ENCODE measurements at places on chromosomes 12 and 14.

GRCh38 chr14:22536853-22537338, 52.1 kb downstream of the DAD1 start:
- DNase-seq, result peak; percentile 95

DNA sequence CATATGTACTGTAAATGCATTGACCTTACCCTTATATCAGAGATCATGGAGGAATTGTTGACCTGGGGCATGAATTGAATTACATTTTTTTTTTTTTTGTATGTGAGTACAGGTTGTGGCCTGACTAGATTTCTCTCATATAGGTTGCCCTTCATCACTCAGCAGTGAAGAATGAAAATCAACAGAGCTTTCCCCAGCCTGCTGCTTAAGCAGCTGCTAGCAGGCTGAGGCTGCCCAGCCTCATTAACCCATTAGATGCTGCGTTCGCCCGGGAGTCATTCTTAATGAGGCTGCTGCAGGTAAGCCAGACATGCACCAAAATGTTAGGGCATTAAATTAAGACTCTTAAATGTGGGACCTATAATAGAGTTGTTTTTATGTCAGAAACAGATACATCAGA, 236.0 kb downstream of the ETNK1 start:
- DNase-seq, result no peak

DNA sequence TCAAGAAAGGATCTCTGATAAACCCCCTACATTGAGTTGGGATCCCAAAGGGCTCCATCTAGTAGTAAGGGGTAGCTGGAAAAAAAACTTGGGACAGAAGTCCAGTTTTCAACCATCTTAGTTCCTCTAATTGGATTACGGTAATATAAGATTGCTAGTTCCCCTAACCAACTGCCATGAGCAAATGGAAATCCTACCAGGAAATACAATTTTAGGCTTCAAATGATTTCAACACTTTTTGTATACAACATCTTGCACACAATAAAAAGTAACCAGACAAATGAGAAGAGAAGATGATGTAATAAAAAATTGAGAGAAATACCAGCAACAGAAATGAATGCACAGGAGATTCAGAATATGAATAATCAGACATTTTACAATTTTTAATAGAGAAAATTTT, 73.0 kb downstream of the TSHR start:
- DNase-seq, result no peak

DNA sequence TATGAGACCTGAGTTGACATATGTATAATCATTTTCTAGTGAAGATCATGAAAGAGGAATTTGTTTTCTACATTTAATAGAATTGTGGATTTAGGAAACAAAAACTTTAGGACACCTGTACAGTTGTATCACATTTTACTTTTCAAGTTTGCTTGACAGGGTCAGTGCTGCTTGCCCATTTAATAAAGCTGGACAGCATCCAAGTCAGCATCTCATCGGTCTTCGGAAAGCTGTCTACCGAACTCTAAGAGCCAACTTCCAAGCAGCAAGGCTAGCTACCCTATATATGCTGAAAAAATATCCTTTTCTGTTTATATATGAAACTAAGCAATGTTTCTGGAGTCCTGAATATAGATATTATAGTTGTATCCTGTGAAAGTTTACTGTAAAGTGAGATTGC, 52.3 kb downstream of the VEZT start:
- DNase-seq, result no peak

GRCh38 chr12:77816196-77816595, 14.5 kb upstream of the NAV3 start:
- no peak for DNase-seq

GRCh38 chr12:73308747-73309146, 1036.6 kb downstream of the TRHDE start:
- no peak for DNase-seq

- DNase-seq, result no peak
Measured at GRCh38 chr14:81095539-81095938, 125.2 kb downstream of the GTF2A1 start.

DNA sequence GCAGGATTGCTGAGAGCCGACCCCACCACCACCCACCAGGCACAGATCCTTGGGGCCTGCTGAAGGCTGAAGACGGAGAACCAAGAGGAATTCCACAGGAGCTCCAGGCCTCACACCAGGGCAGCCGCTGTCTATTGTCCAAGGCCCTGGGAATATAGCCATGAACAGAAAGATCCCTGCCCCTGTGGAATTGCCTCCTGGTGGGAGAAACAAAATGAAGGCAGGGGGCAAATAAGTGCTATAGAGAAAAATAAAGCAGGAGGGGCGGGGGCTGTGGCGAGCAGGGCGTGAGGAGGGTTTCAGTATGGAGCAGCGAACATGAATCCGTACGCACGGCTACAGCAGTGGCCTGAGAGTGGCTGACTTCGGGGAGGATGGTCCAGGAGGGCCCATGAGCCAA, 96.1 kb downstream of the EML1 start:
- DNase-seq, result no peak

DNA sequence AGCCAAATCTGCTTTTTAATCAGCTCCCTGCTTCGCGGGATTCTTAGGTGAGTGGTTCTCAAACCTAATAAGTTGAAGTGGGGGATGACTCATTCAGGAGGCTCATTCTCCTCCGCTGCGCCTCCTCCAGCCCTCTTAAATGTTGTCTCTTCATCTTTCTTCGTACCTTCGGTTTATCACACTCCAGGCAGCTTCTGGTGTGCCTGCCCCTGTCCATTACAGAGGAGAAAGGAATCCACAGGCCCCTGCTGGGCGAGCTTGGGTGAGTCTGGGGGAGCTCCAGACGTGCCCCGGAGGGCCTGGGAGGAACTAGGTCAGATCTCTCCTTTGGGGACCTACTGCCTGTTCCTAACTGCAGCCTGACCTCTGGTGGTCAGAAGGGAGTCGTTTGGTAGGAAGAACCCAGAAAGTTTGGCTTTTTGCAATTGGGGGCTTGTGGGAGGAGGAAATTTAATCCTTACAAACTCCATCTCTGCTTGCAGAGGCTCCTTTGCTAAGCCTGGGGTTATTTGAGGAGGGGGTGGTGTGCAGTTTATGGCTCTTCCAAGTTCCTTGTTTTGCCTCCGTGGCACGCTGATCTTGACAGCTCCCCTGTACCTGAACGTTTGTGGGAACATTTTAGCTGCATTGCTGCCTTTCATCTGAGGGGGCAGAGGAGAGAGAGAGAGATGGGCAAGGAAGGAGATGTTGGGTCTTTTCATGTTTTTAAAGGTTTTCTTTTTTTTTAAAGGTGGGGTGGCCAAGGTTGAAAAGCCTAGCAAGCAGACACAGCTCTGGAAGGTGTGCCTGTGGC, 84.1 kb upstream of the GNG2 start:
- DNase-seq, result peak; percentile 36

GRCh38 chr14:50964683-50965390, 20.6 kb upstream of the PYGL start:
- DNase-seq, result no peak

DNA sequence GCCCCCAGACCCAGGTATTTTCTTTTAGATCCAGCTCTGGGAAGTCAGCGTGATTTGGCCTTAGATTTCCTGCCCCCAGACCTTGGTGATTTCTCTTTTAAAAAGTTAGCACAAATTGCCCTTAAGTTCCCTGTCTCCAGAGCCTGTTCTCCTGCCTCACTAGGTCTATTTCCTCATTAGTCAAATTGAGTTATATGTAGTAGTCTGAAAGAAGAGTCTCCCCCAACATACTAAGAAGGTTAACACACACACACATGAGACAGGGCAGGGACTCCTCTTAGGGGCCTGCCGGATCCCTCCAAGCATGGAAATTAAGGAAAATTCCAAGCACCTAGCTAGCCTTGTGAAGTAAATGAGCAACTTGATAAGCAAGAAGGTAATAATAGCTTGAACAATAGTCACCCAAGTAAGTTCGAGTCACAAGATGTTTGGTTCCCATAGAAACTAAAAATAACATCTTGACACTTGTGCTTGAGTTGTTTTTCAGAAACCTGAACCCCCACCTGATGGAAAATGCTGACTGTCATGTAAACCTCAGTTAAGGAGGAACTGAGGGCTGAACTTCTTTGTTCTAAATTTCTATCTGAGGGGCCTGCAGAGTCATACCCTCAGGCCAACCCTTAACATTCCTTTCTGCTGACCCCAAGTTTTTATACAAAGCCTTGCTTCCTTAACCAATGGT, 51.6 kb downstream of the CAND1 start:
- DNase-seq, result no peak

DNA sequence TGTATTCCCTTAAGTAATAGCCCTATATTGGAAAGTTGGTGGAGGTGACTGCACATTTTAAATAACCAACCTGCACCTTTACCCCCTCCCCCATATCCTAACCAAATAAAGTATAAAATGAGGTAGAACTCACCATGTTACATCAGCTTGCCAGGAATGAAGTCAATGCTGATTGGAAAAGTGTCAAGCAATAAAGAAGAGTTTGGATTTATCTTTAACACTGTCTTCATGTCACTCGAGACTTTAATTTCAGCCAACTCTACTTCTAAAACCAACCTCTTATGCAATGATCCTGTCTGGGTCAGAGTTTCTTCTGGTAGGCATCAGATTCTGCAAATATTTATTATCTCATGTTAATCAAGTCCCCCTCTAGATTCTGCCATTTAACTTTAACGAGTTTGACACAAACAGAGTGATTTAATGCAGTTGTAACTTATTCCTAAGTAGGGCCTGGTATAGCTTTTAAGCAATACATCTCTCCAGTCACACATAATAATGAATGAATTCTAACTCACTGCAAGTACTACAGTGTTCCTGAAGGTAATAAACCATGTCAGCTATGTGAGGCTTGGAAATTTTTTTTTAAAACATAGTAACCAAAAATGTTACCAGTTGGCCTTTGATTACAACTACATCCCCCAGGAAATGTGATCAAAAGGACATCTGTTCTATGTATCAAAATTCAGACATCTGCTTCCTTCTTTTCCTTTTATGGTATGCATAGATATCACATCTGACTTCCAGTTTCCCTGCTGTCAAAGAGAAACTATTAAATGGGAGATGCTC, 98.7 kb downstream of the ERGIC2 start:
- DNase-seq, result no peak

DNA sequence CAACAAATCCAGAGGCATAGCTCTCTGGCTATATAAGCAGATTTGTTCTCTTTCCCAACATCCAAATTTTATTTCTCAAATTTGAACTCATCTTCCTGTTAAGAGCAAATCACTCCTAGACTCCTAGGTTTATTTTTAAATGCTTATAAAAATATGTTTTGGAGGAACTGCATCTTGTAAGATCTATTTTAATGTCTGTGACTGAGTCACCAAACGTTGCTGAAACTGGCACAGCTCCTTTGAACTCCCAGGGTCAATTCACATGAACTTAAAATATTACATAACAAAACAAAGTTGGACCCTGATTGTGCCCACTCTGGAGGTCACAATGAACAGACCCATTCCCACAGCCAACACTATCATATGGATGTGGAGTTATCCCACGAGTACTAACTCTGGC, 23.9 kb downstream of the ANAPC7 start:
- DNase-seq, result no peak

All from activated CD4-positive, alpha-beta T cell treated with anti-CD3 and anti-CD28 coated beads, Interleukin-2, Interleukin-4, amounts not matched to agents 100 ng/mL and 50 ng/mL, durations not matched to agents 16 hours and 8 hours (primary cell).